ENCODE measurements at places on chromosomes 6 and 20. TPM values are rescaled to one million over a fixed set of nuclear protein-coding genes. Genes with fewer than 3 reads are reported as not detected.

BTN1A1 gene
- 0.08 TPM for total RNA-seq

BTN3A1 gene
- total RNA-seq, result 13.3 TPM

COL20A1 gene
- not detected for total RNA-seq

FOXS1 gene
- total RNA-seq, result not detected

IL17A gene
- 0.78 TPM for total RNA-seq

ESR1 gene
- 0.15 TPM for total RNA-seq

LIME1 gene
- total RNA-seq, result 10.8 TPM

NKX2-4 gene
- total RNA-seq, result not detected

VNN1 gene
- total RNA-seq, result not detected

DOK5 gene
- total RNA-seq, result 5.5 TPM

TPBG gene
- total RNA-seq, result not detected

ZNF391 gene
- total RNA-seq, result 3.6 TPM

AGER gene
- 10.5 TPM for total RNA-seq

Measured in activated CD8-positive, alpha-beta memory T cell treated with anti-CD3 and anti-CD28 coated beads for 36 hours (primary cell).